ENCODE measurements at places on chromosomes 2 and 18.
A peak's percentile ranks its signal among the peaks of the same experiment; 100 is the strongest.

- no peak for DNase-seq
These were observed 20.4 kb upstream of the IL1R1 start for GRCh38 chr2:102122115-102122514.

DNA sequence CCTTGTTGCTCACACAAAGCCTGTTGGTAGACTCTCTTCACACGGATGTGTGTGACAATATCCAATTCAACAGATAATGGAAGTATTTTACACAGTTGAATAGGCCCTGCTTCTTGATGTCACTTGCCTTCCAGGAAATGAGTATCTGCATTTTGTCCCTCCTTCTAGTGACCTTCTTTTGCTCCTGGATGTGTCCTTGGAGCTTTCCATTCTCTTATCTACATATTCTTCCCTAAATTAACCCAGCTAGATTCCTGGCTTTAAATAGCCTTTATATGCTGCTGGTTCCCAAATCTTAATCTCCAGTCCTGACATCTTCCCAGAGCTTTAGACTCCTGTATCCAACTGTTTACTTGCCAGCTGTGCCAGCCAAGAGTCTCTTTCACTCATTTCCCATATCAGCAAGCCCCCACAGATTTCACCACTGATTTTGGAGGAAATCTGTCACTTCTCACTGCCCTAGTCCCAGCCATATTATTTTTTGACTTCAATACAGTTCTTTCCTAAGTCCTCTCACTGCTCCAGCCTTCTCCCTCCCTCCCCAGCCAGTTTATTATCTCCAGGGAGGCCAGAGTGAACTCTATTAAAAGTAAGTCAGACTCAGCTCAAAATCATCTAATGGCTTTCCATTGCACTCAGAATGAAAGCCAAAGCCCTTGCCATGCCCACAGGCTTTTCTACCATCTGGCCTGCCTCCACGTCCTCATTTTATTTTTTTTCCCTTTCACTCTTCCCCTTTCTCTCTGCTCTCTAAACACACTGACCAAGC is 170.0 kb downstream of the PDE11A start:
- DNase-seq = no peak

DNA sequence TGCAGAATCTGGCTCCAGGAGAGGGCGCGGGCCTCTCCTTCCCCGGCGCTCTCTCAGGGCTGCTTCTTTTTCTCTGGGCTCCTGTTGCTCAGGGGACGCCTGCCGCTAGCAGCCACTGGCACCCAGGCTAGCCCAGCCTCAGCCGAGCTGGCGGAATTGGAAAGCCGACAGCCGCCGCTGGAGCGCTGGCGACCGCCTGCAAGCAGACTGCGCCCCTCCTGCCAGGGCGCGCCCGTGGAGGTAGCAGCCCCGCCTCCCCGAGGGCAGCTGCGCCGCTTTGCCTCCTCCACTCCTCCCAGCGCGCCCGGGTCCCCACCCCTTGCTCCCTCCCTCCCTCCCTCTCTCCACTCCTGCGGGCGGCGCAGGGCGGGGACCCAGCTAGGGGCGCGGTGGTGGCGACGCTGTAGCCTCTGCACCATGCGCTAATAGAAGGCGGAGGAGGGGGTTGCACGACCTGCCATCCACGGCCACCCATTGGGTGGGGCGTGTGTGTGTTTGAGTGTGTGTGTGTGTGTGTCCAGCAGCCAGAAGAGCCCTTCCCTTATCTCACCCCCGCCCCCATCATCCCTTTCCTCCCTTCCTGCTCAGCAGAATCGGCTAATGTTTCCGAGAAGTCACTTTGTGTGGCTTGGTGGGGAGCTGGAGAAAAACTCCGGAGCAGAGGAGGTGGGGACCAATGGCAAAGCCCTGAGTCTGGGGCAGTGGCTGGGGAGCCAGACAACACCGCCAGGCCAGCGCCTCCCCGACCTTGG is at the start of gene SCN9A:
Gene SCN9A (minus strand): TSS at position 209 of the 752 bp plus-strand sequence. CDS start 64,188 bp downstream, outside the sequence.
- peak; percentile 73 for DNase-seq

DNA sequence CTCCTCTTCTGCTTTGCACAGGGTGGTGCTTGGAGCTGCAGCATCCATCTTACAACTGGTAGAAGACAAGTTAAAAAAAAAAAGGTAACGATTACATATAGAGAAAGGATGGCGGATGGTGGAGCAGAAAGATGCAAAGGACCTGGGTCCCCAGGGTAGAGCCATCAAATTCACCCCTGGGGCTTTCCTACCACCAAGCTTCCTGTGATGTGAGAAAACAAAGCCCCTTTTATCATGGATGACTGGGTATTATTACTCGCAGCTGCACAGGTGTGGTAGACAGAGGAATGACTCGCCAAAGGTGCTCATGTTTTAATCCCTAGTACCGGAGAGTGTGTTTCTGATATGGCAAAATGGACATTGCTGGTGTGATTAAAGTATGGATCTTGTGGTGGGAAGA is 1.3 kb upstream of the ACOXL start:
- DNase-seq = no peak

DNA sequence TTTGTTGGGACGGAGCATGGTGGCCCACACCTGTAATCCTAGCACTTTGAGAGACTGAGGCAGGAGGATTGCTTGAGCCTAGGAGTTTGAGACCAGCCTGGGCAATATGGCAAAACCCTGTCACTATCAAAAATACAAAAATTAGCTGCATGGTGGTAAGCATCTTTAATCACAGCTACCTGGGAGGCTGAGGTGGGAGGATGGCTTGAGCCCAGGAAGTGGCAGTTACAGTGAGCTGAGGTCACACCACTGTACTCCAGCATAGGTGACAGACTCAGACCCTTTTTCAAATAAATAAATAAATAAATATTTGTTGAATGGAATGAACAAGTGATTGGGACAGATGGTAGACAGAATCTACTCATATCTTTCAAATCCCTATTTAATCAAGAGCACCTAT is 5.7 kb upstream of the ITPRIPL1 start:
- no peak for DNase-seq

DNA sequence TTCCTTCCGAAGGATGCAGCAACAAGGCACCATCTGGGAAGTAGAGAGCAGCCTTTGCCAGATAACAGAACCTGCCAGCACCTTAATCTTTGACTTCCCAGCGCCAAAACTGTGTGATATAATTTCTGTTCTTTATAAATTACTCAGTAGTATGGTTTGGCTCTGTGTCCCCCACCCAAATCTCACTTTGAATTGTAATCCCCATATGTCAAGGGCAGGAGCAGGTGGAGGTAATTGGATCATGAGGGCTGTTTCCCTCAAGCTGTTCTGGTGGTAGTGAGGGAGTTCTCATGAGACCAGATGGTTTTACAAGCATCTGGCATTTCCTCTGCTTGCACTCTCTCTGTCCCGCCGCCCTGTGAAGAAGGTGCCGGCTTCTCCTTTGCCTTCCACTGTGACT is 899.9 kb downstream of the TRIB2 start:
- DNase-seq = no peak

DNA sequence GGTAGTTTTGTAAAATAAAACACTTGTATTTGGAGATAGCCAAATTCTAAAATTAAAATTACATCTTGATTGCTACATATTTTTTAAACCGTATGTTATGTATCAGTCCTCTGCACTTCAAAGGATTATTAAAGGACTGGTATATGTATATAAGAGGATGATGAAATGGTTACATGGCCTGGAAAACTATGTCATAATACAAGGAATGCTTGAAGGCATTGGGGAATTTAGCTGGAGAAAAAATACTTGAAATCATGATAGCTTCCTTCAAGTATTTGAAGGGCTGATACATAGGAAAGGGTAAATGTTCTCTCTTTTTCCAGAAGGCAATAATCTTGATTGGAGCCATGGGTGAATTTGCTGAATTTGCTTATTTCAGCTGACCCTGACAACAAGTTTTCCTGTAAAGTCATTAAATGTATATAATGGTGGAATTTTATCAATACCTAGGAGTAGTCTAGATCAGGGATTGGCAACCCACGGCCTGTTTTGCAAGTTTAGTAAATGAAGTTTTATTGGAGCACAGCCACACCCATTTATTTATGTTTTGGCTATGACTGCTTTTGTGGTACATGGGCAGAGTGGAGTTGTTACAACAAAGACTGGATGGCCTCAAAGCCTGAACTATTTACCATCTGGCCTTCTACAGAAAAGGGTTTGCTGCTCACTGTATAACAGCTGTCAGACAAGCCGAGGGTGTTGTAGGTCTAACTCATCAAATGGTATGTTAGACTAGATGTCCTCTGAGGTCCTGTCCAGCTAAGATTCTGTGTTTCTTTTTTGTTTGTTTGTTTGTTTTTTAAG is 34.4 kb downstream of the ACYP2 start:
- DNase-seq = no peak

DNA sequence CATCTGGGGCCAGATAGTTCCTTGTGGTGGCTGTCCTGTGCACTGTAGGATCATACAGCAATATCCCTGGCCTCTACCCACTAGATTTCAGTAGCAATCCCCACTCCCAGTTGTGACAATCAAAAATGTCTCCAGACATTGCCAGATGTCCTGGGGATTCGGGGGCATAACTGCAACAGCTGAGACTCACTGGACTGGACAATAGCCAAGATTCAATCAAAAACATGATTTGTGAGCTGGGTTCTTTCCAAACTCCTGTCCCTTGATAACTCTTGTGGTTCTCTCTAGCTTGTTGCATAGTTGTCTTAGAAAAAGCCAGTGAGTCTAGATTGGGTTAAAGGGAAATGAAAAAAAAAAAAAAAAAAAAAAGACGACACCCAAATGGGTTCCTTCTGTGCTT is 293.4 kb downstream of the CELF4 start:
- no peak for DNase-seq

GRCh38 chr2:232779934-232780333 is 3.6 kb upstream of the KCNJ13 start:
- no peak for DNase-seq

GRCh38 chr2:24493713-24494112 is 2.7 kb downstream of the NCOA1 start:
- no peak for DNase-seq

DNA sequence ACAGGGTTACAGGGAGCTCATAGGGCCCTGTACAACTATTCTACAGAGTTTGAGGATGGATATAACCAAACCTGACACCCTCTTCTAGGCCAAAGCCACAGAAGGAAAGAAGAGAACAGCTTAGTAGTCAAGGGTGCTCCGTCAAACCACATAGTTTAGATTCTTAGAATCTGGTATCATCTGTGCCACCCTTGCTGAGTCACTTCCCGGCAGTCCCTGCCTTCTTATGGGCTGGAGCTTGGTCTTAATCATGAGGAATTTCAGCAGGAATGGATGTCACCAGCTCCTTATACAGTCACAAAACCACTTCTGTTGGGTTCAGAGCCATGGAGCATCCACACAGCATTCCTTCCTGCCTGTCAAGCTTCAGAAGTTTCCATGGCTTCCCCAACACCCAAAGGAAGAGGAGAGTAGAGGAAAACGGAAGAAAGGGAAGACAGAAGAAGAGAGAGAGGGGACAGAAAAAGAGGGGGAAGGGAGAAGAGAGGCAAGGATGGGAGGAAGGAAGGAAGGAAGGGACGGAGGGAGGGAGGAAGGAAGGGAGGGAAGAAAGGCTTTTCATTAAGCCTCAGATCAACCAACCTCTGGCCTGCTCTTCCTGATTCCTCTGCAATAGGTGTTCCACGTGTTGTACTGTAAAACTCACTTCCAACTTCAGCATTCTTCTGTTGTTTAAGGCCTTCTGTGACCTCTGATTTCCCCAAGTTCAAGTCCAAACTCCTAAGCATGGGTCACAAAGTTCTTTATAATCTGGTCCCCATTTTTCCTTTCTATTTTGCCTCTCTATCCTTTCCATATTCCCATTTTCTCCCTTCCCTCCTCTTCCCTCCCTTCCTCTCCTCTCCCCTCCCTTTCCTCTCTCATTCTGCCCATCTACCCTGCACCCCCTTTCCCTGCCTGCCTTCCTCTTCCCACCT is 246.1 kb upstream of the TNP1 start:
- DNase-seq = no peak

DNA sequence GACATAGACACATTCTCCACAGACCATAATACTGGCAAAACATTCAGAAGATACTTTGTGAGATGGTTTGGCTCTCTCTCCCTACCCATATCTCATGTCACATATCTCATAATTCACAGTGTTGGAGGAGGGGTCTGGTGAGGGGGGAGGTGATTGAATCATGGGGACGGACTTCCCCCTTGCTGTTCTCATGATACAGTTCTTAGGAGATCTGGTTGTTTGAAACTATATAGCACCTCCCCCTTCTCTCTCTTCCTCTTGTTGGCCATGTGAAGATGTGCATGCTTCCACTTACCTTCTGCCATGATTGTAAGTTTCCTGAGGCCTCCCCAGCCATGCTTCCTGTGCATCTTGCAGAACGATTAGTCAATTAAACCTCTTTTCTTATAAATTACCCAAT is 61.1 kb downstream of the HK2 start:
- no peak for DNase-seq

DNA sequence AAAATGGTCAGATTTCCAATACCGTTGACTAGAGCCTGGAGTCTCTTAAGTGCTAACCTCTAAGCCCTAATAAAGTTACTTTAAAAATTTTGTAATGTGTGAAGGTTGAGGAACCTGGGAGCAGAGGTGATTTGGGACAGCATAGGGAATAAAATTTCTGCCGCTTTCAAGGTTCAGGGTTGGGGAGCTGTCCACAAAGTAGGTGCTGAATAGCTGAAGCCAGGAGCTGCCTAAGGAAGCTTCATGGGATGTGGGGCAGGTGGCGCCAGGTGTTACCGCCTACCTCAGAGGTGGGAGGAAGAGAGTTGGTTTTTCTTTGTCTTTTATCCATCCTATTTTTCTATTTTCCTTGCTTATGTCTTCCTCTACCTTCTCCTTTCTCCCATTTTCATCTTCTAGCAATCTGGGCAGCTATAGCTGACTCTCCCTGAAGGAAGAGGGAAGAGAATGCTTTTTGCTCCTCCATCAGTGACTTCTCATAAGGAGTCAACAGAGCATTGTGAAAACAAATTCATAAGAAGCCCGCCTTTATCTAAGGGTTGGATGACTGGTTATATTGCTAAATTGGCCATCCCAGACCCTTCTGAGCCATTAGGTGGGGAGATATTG is 178.7 kb downstream of the CLIP4 start:
- no peak for DNase-seq

GRCh38 chr18:61829108-61829507 is 63.7 kb downstream of the RNF152 start:
- DNase-seq = no peak

DNA sequence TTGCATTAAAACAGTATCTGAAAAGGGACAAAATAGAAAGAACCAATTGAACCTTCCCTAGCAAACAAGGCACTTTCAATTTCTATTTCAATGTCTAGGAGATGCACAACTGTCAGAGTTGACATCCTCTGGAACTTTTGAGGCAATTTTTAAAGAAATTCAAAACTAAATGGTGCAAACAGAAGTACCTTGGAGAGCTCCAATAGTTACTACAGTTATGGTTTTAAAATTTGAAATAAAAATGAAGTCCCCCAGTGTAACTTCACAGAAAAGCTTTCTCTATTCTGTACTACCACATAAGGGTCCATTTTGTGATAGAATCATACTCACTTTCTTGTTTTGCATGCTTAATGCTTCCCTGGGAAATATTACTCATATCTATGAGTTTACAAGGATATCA is 162.1 kb downstream of the KCNH7 start:
- no peak for DNase-seq

- peak; percentile 94 for DNase-seq
These were observed 33.6 kb downstream of the DGKD start for GRCh38 chr2:233387667-233388528.

GRCh38 chr2:207936380-207936779 is 88.9 kb downstream of the PLEKHM3 start:
- no peak for DNase-seq
